ENCODE measurements at places on chromosomes 7 and 10.

- no peak for DNase-seq
Observed at GRCh38 chr10:17122052-17122451, 7.6 kb downstream of the CUBN start.

DNA sequence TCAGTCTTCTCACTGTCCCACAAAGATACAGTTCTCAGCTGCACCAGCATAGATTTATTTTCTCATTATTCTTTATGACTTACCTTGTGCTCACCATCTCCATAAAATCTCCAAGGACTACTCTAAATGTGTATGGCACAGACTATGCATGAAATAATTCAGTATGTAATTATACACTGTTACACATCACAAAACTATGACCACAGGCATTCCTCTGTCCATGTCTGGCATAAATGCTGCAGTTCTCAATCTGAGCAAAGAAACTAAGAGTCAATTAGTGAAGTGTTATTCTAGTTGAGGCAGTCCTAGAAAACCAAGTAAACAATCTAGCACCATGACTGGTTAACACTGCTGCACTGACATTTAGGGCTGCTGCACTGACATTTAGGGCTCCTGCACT is 2.7 kb downstream of the CYCS start:
- DNase-seq: no peak

DNA sequence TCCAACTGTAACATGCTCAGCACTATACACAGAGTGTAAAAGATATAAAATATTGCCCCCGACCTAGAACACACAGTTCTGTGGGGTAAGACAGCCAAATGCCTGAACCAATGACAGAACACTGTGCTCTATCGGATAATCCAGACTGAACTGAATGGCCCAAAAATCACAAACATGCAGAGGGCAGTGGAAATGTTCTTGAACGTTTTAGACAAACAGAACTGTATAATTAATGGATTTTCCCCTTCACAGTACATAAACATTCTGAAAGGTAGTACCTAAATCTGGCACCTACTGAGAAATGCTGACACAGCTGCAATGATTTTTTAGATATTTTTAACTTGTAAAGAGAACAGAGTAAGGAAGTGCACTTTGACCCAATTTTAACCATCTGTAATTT is 33.4 kb downstream of the PARD3 start:
- no peak for DNase-seq

DNA sequence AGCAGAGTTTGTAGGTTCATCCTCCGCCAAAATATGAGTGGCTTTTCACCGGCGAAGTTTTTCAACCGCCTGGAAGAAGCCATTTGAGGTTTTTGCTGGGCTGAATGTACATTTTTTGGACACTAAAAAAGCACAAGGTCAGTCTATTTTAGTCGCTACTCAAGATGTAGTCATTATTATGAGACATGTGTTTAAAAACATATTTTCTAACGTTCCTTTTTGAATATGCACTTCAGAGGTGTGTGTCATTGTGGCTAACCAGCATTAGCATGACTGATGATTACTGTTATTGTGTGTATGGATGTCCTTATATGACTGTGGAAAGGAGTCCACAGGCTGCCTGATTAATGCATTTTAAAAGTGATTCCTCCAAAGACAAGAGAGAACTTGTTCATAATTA is 605.4 kb downstream of the INHBA start:
- DNase-seq: no peak

DNA sequence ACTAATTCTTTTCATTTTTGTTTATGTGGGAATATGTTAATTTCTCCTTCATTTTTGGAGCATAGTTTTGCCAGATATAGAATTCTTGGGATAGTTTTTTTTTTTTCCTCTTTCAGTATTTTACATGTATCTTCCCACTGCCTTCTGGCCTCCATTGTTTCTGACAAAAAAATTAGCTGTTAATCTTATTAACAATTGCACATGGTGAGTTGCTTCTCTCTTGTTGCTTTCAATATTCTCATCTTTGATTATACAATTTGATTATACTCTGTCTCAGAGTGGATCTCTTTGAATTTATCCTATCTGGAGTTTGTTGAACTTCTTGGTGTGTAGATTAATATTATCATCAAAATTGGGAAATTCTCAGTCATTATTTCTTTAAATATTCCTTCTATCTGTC is 41.4 kb upstream of the HABP2 start:
- DNase-seq: no peak

DNA sequence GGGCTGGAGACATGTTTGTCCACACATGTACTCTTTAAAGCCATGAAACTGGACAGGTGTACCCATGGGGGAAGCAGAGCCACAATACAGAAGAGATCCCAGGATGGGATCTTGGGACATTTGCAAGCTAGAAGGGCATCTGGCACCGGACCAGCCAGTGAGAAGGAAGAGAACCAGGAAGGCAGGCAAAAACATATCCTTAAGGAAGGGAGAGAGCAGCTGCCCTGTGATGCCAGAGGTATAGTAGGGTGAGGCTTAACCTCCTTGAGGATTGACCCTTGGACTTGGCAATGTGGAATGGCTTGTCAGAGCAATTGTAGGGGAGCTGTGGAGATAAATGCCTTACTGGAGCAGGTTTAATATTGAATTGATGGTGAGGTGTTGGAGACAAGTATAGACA is 17.9 kb upstream of the SUV39H2 start:
- DNase-seq: no peak

GRCh38 chr7:29113384-29114102 is 32.8 kb downstream of the CPVL start:
- peak; percentile 31 for DNase-seq

GRCh38 chr10:34732926-34733325 is 82.2 kb downstream of the PARD3 start:
- DNase-seq: no peak

- no peak for DNase-seq
Observed at GRCh38 chr7:27202018-27202861, 2.3 kb upstream of the HOXA13 start.

GRCh38 chr7:155931396-155932085 is 119.3 kb upstream of the SHH start:
- no peak for DNase-seq

DNA sequence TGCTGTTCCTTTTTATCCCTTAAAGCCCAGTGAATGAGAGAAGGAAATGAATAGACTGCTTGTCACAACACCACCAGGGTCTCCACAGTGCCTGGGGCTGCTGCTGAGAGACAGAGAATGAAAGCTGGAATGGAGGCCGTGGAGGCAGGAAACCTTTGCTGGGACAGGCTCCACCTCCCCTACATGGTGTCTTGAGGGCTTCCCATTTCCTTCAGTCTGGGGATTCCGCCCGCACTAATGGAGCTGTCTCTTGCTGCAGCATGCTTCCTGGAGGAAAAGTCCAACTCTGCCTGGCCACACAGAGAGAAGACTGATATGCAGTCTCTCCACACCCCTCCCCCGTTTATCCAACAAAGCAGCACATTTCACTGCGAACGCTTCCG is 54.5 kb downstream of the LRRC4 start:
- DNase-seq: no peak

DNA sequence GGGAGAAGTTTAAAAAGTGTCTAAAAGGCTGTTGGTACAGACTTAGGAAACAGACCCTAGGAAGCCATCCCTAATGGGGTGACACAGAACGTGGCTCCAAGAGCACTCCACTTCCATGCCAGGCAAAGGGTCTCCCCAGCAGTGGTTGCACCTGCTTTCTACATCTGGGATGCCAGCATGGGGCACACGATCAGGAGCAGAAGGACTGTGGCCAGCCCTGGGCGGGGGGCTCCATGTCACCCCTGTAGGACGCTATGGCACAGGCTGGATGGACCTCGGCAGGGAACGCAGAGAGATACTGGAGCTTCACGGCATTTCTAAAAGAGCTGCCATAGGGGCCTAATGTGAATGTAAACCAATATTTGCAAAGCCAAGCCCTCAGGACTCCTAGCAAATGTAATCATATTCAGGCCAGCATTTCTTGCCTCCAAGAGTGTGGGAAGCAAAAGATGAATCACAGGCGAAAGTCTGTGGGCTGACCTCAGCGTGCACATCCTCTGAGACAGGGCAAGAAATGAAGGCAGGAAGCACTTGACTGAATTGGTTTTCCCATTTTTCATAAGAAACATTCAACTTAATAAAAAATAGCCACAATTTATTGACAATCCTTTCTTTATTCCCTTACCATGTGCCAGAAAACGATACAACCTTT is 93.9 kb downstream of the ATXN7L1 start:
- DNase-seq: no peak

- DNase-seq: no peak
Observed at GRCh38 chr10:35041502-35041879, 48.6 kb downstream of the CUL2 start.

GRCh38 chr7:48154792-48155413 is 16.4 kb upstream of the ABCA13 start:
- DNase-seq: no peak

DNA sequence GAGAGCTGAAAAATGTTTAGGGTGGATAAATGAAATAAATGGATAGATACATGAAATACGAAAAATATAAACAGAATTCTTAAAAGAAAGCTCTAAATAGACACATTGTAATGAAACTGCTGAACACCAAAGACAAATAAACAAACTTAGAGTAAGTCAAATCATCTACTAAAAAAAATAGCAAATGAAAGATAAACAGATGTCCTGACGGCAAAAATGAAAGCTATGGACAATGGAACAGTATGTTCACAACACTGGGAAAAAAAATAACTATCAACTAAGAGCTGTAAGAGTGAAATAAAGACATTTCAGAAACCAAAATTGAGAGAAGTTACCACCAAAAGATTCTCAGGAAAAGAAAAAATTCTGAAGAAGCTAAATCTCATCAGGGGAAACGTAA is 106.1 kb downstream of the SGMS1 start:
- no peak for DNase-seq

DNA sequence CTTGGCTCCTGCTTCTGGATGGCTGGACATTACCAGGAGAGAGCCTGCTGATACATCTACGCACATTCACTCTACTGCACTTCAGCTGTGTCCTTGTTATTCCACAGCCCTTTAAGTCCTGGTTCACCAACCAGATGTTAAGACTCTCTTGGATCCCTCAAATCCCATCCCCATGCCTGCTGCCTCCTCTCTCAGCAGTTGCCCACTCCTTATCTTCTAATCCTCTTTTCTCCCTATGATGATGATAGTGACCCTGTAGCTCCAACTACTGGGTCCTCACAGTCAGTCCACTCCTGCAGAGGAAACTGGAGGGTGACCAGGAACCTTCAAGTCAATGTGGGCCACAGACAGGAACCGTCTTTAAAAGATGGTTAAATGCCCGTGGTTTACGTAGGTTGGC is 96.3 kb upstream of the PDCD4 start:
- no peak for DNase-seq

GRCh38 chr10:49300140-49300974 is 1.4 kb downstream of the C10orf71 start:
- no peak for DNase-seq

DNA sequence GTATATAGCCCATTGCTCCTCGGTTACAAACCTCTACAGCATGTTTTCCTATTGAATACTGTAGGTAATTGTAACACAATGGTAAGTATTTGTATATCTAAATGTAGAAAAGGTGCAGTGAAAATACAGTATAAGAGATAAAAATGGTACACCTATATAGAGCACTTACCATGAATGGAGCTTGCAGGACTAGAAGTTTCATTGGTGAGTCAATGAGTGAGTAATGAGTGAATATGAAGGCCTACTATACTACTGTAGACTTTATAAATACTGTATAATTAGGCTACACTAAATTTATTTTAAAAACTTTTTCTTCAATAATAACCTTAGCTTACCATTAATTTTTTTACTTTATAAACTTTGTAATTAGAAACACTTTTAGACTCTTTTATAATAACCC is 239.7 kb downstream of the CDK14 start:
- DNase-seq: no peak

GRCh38 chr7:79730971-79731370 is 277.5 kb upstream of the MAGI2 start:
- no peak for DNase-seq

- no peak for DNase-seq
Observed at GRCh38 chr7:150871601-150872000, 19.3 kb downstream of the AOC1 start.

- no peak for DNase-seq
Observed at GRCh38 chr7:142371586-142372377, 113.9 kb upstream of the PRSS58 start.

DNA sequence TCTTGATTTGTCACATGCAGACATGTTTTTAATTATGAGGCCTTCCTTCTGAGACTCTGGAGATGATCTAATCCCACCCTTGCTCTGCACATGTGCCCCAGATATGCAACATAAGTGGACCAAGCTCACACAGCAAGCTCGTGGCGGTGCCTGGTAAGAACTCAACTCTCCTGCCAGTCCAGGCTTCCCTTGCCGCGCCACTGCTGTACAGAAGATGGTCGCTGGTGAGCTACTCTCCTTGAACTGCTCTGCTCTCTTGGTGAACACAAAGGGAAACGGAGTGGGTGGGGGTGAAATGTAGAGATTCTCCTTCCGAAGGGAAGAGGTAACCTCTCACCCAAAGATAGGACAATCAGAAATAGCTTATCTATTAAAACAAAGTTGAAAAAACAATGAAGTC is 25.7 kb downstream of the MYOF start:
- no peak for DNase-seq

DNA sequence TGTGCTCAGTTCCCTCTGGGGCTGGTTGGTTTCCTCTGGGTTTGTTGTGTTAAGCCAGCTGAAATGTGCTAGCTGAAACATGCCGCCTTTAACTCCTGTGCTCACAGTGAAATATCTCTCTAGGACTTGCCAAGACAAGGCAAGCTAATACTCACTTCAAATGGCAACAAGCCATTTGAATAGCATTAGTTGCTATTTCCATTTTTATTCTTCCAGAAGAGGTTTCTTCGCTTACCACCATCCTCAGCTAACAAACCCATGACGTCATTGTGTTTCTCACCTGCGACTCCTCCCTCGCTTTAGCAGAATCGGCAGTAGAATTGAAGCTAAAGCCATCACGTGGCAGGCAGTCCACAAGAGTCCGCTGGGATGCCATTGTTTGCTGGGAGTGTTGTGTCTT is 61.3 kb downstream of the ZNF22 start:
- no peak for DNase-seq

Measured in NCI-H1092 (cell line).